ENCODE measurements at places on chromosomes 3 and 15. TPM values are rescaled to one million over a fixed set of nuclear protein-coding genes. Genes with fewer than 3 reads are reported as not detected.
A peak's percentile ranks its signal among the peaks of the same experiment; 100 is the strongest.

GRCh38 chr3:131973731-131974130 lies 61.1 kb downstream of the CPNE4 start:
- no peak for DNase-seq

- no peak for DNase-seq
Measured at GRCh38 chr3:126671521-126671920, 16.6 kb upstream of the TXNRD3 start.

GRCh38 chr3:100899440-100900091 lies 93.7 kb downstream of the ABI3BP start:
- DNase-seq, result no peak

- DNase-seq, result no peak
Measured at GRCh38 chr3:178900029-178900646, 171.5 kb downstream of the ZMAT3 start.

- DNase-seq, result no peak
Measured at GRCh38 chr3:48881006-48881405, 17.7 kb downstream of the SLC25A20 start.

- DNase-seq, result no peak
Measured at GRCh38 chr15:36925653-36926426, 174.5 kb downstream of the MEIS2 start.

DNA sequence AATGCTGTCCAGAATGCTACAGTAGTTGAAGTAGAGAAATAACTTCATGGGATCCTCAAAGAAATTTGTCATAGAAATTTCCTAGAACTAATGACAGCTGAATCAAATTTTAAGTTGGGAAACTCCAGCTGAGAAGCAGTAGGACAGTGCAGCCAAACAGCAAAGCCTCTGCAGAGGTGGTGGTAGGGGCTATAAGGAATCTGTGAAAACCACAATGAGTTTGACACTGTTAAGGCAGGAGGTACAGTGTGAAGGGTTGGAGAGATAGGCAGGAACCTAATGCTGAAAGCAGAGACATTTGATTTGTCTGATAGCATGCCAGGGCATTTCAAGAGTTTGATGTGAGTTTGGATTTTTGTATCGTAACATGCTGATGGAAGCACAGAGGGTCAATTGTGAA lies 22.0 kb downstream of the ASTE1 start:
- DNase-seq, result no peak

DNA sequence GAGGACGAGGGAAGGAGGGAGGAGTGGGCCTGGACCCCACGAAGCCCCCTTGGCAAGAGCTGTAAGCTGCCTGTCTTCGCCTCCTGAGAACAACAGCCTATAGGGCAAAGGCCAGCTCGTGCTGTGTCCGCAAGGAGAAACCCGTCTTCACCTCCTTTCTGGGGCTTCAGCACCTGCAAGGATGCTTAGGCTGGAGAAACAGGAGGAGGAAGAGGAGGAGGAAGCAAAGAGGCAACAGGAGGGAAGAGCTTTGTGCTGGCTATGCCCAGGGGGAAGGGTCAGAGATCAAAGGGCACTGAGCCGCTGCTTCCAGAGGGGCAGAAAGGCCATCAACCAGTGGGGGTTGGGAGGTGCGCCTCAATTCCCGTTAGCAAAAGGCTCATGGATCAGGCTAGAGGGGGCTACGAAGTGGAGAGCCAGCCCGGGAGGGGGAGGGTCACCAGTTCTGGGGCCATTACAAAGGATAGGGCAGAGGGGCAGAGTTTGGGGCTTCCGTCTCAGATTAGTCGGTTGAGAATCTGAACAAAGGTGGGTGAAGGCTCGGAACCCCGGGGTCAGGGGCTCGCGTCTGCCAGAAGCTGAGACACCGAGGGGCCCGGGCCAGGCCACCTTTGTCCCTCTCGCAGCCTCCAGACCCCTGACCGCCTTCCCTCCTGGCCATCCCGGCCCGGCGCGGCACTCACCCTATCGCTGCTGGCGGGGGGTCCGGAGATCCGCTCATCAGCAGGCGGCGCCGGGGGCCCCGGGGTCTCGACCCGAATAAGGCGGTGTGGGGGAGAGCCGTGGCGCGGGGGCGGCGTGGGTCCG lies 792 bp downstream of the SHF start:
- no peak for DNase-seq

GRCh38 chr3:171328419-171329082 lies 131.7 kb downstream of the TNIK start:
- DNase-seq, result peak; percentile 34

- no peak for DNase-seq
Measured at GRCh38 chr3:172354931-172355499, 93.2 kb downstream of the GHSR start.

GRCh38 chr3:32431481-32431880 lies 39.8 kb downstream of the CMTM7 start:
- DNase-seq, result no peak

GRCh38 chr15:89335298-89336041 lies 846 bp upstream of the POLG start:
- no peak for DNase-seq

DNA sequence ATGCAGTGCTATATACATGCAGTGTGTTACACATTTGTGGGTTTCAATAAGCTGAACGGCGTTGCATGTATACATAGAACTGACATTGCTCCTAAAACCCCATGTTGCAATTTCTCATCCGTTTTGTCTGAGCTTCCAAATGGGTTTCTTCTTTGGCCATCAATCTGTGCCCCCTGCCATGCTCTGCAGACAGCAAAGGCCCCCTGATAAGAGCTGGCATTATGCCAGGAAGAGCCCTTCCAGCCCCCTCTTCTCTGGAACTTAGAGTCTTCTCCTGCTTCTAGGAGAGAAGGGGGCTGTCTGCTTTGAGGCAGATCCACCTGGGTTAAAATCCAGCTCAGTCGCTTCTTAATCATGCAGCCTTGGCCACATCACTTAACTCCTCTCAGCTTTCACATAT lies 254.0 kb downstream of the SLCO3A1 start:
- no peak for DNase-seq

GRCh38 chr15:92162657-92163056 lies 231.0 kb upstream of the ST8SIA2 start:
- no peak for DNase-seq

DNA sequence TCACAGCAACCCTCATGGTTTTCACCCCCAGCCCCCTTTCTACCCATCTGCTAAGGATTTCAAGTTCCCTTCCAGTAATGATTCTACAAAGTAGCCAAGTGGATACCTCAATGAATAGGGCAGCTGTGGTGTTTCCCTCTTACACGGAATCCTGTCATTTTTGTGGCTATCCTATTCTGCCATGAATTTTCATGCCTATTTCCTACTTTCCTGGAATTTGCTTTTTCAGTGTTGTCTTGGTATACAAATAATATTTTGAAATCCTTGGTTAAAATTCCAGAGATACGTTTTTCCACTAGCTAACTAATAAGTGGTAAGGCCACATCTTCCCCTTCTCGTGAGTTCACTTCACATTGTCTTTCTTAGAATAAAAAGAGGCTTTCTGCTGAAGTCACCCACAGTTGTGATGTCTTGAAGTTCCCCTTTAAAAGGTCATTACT lies 7.5 kb downstream of the ADPRH start:
- DNase-seq, result no peak

DNA sequence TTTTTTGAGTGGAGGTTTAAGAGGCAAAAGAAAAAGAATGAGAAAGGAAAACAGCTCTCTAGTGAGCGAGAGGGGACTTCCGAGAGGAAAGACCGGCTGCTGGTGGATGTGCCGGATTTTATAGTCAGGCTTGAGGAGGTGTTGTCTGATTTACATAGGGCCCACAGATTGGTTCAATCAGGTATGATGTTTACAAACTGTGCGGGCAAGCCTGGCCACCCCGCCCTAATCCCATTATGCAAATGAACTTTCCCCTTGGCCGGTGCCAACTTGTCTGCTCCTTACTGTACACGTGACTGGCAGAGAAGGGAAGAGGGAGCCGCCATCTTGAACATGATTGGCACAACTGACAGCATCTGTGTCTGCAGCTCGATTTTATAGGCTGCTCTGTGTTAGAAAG lies 44.7 kb downstream of the FAM43A start:
- DNase-seq, result peak; percentile 10

GRCh38 chr3:156816794-156817645 lies 9.1 kb upstream of the LEKR1 start:
- peak; percentile 96 for DNase-seq

Gene ZBTB38
- total RNA-seq, result 175 TPM

Gene ANKRD63
- total RNA-seq, result not detected

Gene ARPIN
- total RNA-seq, result 8.7 TPM

Gene PIERCE2
- total RNA-seq, result 0.54 TPM

Gene FBXL22
- total RNA-seq, result 0.32 TPM
